ENCODE measurements at places on chromosomes 7 and 10.

DNA sequence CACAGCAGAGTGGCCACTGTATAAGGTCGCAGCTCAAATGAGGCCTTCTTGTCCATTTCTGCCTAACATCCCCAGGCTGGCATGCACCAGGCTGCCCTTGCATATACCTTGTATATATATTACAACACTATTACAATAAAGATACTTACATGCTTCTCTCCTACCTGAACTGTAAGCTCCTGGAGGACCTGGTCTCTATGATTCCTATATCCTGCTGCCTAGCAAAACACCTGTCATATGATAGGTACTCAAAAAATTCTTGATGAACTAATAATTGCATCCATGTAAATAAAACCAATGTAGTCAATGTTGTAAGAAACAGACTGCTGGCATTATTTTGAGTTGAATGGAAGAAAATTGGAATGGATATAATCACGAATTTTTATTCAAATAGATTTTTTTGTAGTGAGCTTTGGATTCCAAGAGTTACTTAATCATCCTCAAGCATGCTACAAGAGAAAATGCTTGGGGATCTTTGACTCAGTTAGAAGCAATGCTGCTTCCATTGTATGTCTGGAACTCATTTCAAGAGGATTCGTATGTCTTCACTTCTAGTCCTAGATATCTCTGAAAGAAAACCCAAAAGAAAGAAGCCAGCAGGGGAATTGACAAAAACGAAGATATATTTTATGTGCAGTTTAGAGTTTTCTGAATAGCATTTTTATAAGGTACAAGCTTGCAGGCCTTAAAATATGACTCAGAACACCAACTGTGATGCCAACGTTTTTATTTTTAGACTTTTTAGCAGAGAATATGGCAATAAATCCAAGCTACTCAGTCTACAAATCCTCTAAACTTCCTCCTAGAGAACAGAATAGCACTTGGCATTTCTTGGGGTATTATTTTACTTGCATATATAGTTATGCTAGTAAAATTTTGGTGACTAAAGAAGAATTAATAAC, 53.1 kb downstream of the OSBPL3 start:
- DNase-seq: no peak

DNA sequence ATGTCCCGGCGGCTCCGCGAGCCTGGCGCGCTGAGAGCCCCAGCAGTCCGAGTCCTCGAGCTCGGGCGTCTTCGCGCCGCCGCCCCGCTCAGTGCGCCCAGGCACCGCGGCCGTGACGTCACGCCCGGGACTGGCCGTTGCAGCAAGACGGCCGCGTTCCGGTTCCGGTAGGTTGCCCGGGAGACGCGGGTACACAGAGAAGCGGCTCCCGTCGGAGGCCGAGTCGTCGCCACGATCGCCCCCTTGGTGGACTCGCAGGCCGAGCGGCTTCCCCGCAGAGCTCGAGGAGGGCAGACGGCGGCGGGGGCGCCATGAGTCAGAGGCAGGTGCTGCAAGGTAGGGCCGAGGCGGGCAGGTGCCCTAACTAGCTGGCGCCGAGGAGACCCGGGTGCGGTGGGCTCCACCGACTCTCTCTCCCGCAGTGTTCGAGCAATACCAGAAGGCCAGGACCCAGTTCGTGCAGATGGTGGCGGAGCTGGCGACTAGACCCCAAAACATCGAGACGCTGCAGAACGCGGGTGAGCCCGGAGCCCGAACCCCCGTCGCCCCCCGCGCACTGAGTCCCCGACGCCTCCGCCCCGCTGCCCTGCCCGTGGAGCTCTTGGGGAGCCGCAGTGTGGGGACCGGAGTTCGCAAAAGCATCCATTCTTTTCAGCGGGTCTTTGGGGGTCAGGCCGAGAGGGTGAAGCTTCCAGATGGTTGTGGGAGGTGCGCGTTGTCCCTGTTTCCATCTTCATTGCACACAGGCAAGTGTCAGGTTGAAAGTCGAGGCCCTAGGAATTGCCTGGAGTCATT, at the start of gene SPAG6:
SPAG6 (plus strand) TSS at position 196 of the 795 bp plus-strand sequence; CDS start at position 312, 116 bp downstream.
- no peak for DNase-seq

DNA sequence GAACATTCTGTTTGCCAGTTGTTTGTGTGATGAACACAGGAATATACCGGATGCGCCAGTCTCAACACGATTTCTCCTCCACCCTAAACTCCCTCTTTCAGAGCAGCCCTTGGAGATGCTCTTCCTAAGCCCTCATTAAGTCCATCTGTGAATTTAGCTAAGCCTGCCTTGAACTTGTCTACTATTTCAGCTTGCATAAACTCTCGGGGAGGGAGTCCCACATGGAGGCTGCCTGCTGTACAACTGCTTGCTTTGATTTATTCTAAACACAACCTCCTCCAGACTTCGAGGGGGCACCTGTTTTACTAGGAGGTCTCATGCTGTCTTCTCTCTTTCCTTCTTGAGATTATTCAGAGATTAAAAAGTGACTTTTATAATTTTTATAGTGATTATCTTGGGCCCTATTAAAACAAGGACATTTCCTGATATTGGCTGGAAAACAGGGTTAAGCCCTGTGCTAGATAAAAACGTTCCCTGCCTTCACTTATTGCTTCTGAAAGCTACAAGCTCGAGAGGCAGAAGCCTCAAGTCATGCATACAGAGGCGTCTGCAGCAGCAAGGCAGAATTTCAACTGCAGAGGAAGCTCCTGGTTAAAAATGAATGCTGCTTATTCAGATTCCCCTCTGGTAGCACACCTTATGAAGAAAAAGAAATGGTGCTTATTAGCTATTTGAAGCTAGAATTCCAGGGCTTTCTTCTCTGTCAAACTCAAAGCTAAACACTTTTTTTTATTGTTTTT, 174.3 kb downstream of the FANK1 start:
- DNase-seq: no peak

DNA sequence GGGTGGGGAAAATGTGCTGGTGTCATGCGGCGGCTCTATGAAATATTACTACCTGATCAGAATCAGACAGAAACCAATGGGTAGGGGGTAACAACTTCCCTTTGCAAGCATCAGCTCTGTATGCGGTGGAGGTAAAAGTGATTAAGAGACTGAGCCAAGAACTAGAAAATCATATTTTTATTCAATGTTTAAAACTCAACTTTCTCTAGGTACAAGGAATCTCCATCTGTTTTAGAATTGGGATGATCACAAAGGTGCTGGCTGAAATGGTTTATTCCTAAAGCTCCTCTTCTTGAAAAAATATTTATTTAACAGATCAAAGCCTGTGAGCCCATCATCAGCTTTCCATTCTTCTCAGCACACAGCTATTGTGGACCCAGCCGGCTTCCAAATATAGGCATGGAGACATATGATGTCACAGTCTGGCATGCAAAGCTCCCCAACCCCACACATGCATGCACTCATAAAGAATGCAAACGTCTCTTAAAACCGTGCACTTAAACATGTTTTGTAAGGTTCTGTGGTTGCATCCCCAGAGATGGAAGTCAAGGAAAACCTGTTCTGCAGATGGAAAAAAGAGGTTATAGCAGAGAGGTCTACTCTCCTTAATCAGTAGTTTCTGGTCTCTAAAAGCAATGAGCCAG, 126.0 kb downstream of the SKIDA1 start:
- DNase-seq: no peak

GRCh38 chr7:1662101-1662500, 8.0 kb upstream of the ELFN1 start:
- no peak for DNase-seq
